ENCODE measurements at places on chromosomes 2 and 18.

- no peak for DNase-seq
Observed at GRCh38 chr2:218319813-218320365, 27.6 kb upstream of the TMBIM1 start.

- no peak for DNase-seq
Observed at GRCh38 chr2:54543733-54544396, 87.7 kb downstream of the SPTBN1 start.

- no peak for DNase-seq
Observed at GRCh38 chr2:26861610-26862224, 13.8 kb downstream of the DPYSL5 start.

GRCh38 chr18:2881088-2881839 is 34.5 kb downstream of the EMILIN2 start:
- no peak for DNase-seq

GRCh38 chr2:18437909-18438308 is 122.5 kb downstream of the RDH14 start:
- no peak for DNase-seq

DNA sequence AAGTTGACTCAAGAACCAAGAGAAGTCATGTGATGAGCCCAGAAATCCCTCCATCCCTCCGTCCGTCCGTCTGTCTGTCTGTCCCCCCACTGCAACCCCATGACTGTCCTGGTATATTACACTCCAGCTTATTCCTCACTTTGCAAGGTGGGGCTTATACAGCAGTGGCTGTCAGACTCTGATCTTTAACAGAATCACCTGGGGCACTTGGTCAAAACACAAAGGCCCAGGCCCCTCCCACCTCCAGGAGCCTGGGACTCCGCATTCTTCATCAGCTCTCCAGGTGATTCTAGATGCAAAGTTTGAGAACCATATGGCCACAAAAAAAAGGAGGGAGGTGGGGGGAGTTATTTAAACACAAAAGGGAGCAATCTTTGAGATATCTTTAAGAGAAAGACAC is 61.4 kb downstream of the MYO5B start:
- DNase-seq = no peak

DNA sequence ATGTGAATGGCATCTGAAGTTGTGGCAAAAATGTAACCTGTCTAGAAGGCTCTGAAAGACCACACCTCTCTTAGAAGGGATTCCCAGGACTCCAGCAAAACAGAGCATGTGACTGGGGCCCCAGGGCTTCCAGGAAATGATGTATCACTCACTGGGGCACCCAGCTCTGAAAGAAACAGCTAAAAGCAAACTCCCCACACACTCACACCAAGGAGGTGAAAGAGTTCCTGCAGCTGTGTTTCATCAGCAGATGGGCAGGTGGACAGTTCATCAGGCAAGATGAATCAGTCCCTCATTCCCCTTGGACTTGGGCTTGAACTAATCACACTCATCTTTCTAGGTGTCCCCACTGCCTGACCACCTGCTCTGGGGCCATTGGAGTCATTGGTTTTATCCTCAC is 76.2 kb downstream of the CCBE1 start:
- DNase-seq = no peak

DNA sequence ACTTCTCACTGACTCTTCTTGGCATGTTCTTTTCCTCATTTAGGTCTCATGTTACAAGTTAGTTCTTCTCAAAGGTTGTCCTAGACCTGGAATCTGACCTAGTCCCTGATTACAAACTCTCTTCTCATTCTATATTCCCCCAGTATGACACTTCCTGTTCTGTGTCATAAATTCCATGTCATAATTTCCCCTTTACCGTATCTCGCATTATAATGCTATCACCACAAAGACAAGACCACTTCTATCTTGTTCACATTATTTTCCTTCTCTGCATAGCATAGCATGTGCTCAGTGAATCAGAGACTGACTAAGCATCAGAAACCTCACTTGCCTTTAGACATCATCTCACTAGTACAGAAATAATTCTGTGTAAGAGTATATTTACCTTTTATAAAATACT is 63.6 kb upstream of the CAVIN2 start:
- no peak for DNase-seq

GRCh38 chr18:74651327-74652128 is 53.9 kb downstream of the ZNF407 start:
- no peak for DNase-seq

GRCh38 chr2:143300536-143300935 is 171.3 kb downstream of the ARHGAP15 start:
- no peak for DNase-seq

DNA sequence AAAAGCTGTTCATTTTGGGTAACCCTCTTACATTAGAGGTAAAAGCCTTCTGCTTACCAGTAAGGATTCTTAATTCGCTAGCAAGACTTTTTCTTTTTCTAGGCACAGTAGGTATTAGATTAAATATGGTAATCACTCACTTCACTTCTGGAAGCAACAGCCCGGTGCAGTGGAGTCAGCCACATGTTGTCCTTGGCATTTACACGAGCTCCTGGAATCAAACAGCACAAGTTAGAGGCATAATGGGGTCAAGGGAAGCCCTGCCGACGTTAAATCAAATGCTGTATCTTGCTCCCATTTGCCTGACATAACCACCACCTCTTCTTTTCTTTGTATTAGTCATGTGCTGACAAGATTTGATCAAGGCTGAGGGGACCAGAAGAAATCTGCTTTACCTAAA is 174.1 kb downstream of the ANKRD44 start:
- no peak for DNase-seq

DNA sequence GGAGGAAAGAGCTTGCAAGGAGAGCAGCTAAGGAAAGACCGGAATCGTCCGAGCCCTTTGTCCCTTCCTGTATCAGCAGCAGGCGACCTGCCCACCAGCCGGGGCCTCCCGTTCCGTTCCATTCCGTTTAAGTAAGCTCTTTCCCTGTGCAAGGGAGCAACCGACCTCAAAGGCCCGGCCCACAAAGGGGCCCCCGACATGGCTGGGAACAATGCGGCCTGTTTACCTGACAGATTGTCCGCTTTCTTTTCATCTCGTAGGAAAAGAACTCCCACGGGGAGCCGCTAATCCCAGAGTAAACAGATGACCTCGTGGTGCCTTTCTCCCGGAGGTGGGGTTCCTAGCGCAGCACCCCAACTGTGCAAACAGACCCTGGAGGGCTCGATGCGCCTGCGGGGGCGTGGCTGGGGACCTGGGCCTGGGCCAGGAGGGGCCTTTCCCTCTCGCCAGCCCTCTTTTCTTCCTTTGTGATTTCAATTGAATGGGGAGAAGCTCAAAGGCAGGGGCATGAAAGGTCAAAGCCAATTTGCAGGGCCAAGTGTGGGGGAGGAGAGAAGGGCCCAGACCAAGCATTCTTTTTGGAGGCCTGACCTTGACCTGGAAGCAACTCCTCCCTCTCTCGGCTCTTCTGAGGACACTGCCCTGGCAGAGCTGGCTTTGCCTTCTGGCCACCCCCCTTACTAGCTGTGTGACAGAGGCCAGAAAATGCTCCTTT is 120.2 kb downstream of the INHBB start:
- no peak for DNase-seq

DNA sequence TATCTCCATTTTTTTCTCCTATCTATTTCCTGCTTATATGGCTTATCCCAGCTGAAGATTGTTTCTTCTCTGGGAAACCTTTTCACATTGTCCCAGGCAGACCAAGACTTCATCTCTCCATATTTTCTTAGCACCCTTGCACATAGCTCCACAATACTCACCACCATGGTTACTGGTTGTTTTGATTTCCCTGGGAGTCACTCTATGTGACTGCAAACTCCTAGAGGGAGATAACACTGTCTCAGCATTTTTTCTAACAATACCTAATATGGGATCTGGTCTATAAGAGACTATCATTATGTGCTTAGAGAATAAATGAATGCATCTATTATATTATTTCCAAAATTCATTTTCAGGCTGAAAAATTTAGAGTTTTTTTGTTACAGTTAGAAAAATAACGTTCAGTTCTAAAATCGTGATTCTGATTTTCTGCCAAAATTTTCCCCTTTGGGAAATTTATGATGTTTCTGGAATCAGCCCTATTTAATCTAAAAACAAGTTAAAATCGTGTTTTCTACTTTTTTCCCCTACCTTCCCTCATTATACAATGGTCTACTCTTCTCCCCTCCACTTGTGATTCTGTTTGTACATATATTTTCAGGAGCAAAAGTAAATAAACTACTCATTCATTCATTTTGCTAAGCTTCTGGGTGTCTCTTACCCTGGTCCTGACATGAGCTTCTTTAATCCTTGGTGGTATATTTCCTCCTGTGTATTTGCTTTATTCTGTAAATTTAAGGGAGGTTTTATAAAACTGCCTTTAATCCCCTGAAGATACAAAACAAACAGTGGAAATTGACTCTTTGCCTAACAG is 95.4 kb downstream of the HNMT start:
- DNase-seq = no peak

GRCh38 chr18:79477711-79478483 is 82.2 kb downstream of the NFATC1 start:
- no peak for DNase-seq

DNA sequence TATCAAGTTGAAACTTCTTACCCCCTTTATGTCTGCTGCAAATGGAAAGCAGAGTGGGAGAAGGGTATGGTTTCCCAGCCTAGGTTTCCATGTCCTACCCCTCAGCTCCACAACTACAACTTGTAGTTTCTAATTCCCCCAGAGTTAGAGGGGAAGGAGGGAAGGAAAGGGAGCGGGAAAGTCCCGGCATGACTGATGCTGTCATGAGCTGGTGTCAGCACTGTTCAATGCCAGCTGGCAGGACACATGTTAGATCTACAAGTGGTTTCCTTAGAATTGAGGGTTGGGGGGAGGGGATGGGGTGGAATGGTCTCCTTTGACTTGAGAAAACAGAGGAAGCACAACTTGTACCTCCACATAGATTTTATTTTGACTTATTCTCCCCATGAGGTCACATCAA is 194.0 kb downstream of the MBD2 start:
- no peak for DNase-seq

DNA sequence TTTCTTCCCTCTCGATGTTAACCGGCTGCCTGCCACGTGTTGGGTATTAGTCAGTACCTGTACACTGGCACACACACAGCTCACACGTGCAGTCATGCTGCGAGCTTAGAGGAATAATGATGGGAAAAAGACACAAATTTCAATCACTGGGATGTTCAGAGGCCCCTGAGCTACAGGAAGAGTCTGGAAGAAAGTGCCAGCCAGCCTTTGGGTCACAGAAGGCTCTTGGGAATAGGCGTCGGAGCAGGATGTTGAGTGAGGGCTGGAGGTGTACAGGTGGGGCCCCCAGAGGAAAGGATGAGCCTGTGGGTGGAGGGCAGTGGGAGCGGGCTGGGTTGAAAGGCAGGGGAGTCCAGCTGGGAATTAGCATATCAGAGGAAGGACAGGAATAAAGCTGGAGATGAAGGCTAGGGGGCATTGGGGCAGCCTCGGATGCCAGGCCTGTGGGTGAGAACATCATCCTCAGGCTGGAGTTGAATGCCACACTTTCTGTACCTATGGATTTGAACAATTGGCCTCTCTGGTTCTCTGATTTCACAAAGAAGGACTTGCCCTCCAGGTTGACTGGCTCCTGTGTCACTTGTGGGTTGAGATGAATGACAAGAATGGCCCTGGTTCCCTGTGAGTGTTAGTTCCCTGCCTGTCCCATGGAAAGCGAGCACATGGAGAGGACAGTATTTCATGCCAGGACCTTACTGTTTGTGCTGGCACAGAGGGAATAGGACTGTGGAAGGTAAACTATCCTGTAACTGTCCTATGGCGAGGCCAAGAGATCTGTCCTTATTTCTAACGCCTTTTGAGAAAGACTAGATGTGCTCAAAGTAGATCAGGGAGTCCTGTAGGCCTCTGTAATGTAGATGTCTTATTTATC is 40.6 kb downstream of the GREB1 start:
- no peak for DNase-seq

- no peak for DNase-seq
Observed at GRCh38 chr2:179104736-179105135, 54.8 kb upstream of the CCDC141 start.

- no peak for DNase-seq
Observed at GRCh38 chr2:69947325-69947931, 14.0 kb downstream of the ASPRV1 start.

- no peak for DNase-seq
Observed at GRCh38 chr2:19238440-19239060, 119.9 kb downstream of the OSR1 start.

DNA sequence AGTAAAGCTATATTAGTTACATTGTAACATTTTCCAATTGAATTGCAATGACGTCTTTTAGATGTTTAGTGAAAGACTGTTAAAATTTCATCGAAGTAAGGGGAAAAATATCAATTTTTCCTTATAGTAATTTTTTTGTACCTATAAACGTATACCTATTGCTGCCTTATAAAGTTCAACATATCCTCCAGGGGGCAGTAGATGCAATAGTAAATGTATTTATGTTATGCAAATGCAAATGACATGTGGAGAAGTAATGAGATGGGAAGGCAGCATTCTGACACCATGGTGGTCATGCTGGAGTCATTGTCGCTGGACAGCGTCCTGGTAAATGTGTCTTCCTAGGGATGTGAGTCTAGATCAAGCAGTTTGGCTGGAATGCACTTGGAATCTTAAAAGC is 38.7 kb downstream of the MSTN start:
- no peak for DNase-seq

GRCh38 chr18:57154191-57154830 is 7.4 kb downstream of the BOD1L2 start:
- no peak for DNase-seq

- DNase-seq = peak; percentile 64
Observed at GRCh38 chr2:234446404-234447076, 50.3 kb downstream of the ARL4C start.

DNA sequence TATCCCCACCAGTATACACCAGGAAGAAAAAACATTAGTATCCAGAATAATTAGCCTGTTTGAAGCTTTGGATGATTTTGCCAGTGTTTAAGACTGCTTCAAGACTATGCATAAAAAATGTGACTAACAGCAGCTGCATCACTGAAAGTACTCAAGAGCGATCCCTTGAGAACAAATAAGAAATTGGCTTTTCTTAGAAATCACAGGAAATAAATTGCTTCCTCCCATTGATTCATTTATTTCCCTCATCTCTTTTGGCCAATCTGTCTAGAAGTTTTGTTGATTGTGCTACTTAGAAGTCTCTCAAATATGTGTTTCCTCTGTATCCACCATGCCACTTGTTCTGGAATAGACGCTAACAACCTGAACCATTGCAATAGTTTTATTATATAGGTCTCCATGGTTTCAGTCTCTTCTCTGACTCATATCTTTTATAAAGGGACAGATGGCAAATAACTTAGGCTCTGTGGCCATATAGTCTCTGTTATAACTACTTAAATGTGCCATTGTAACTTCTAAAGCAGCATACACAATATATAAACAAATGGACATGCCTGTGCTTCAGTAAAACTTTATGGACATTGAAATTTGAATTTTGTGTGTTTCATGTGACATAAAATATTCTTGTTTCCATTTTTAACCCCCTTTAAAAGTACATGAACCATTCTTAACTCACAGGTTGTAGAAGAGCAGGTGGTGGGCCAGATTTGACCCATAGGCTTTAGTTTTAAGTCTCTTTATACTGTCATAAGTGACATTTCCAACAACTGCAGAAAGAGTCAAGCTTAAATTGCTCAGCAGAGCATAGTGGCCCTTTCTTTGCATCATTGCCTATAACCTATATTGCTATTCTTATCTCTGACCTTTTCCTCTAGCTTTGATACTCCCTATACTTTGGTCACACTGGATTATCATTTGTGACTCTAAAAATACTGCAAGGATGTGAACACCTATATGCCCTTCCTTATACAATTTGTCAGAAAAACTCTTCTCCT is 123.9 kb downstream of the MC4R start:
- DNase-seq = no peak

- DNase-seq = no peak
Observed at GRCh38 chr2:3766824-3767223, 63.4 kb downstream of the DCDC2C start.
